IPS DF 6.9 (cell line): ENCODE measurements at places on chromosomes 1 and 21.

DNA sequence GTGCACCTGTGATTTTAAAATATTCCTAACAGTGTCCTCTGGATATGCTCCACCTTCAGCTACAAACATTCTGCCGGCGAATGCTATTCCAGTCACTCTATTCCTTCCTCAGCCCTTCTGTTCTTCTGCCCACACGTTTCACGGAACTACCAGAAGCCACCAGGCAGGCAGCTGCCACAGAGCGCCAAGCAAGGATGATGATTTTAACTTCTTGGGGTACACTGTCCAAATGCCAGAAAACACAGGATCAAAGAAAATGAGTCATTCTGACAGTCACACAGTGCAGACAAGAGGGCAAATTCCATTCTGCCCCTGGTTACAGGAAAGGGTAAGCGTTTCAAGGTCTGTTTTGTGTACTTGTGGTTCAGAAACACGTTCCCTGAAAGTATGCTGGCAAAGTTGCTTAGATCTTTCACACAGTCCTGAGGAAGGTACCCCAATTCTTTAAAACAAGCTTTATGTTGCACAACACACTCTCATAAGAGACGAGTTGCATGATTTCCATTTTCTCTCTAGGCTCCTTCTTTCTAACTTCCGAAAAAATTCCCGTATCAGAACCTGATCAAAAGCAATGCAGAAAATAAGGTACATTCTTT lies 508.3 kb upstream of the PKN2 start:
- DNase-seq, result no peak

DNA sequence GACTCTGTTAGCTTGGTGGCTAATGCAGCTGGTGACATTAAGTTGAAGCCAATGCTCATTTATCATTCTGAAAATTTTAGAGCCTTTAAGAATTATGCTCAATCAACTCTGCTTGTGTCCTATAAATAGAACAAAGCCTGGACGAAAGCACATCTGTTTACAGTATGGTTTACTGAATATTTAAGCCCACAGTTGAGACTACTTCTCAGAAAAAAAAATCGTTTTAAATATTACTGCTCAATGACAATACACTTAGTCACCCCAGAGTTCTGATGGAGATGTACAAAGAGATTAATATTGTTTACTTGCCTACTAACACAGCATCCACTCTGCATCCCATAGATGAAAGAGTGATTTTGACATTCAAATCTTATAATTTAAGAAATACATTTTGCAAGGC lies 79.6 kb downstream of the NEGR1 start:
- no peak for DNase-seq

- no peak for DNase-seq
Observed at GRCh38 chr1:72282271-72283021, at the start of gene NEGR1. NEGR1 (minus strand) TSS chr1:72282539.

GRCh38 chr1:210373878-210374599 lies 45.3 kb downstream of the HHAT start:
- peak; percentile 93 for DNase-seq

DNA sequence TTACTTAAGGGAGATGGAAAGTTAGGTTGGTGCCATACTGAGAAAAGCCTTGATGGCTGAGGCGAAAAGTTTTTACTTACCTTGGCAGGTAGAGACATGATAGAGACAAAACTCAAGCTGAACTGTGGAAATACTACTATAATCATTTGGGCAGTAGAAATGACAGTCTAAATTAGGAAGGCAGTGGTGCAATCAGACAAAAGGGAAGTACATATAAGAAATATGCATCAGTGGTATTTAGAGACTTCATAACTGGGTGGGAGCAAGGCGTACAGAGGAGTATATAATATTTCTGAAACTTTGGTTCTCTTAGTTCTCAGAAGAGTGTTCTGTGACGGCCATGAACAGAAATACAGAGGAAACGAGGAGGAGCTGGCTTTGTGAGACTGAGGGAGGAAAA lies 2.4 kb upstream of the CEP350 start:
- no peak for DNase-seq

GRCh38 chr1:179810367-179810715 lies 67.2 kb downstream of the FAM163A start:
- DNase-seq, result no peak

GRCh38 chr1:239999170-239999569 lies 92.5 kb upstream of the FMN2 start:
- DNase-seq, result no peak

DNA sequence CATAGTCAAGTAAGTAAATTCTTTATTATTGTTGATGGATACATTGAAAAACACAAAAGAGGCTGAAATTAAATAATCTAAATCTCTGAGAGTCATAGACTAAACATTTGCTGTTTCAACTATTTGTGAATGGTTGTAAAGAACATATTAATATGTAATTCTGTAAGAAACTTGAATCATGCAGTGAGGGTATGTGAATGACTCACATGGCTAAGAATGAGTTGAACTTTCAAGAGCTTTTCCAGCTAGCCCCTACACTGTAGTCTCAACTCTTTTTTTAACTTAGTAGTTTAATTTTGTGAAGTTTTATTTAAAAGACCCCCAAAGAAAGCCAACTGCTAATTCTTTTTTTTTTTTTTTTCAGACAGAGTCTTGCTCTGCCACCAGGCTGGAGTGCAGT lies 588.1 kb downstream of the DPYD start:
- no peak for DNase-seq

GRCh38 chr1:206694171-206695124 lies 9.7 kb downstream of the MAPKAPK2 start:
- DNase-seq, result no peak

GRCh38 chr21:44552681-44553080 lies 1.4 kb upstream of the KRTAP10-2 start:
- DNase-seq, result no peak

DNA sequence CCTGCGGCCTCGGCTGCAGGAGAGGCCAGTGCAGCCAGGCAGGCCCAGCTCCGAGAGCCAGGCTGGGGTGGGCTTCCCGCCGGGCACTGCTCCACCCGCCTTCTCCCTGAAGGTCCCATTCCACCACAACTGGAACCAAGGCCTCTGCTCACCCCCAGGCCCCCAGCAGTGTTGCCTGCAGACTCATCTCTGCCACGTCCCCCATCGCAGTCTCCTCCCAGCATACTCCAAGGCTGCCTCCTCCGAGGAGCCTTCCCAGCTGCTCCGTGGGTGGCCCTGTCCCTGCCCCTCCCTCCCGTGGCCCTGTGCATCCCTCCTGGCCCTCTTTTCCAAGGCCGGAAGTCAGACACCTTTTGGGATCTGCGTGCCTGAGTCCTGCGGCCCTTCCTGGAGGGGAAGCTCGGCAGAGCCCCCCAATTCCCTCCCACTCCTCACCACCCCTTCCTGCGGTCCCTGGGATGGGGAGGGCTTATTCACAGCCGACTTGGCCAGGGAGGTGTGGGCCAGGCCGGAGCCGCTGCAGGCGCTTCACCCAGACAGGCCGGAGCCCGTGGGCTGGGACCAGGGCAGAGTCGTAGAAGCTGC lies 47.6 kb downstream of the SLX9 start:
- no peak for DNase-seq

DNA sequence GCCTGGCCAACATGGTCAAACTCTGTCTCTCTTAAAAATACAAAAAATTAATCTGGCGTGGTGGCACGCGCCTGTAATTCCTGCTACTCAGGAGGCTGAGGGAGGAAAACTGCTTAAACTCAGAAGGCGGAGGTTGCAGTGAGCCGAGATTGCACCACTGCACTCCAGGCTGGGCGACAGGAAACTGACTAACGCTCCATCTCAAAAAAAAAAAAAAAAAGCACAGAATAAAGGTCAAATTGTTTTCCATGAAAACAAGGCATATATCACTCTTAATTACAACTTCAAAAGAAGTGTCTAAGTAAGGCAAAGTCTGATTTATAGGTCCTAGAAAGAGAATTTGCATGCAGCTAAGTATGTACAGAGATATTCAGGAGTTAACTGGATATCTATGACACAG lies 25.6 kb downstream of the EYA3 start:
- no peak for DNase-seq

- DNase-seq, result no peak
Observed at GRCh38 chr21:35579520-35580293, 480.6 kb downstream of the SETD4 start.

DNA sequence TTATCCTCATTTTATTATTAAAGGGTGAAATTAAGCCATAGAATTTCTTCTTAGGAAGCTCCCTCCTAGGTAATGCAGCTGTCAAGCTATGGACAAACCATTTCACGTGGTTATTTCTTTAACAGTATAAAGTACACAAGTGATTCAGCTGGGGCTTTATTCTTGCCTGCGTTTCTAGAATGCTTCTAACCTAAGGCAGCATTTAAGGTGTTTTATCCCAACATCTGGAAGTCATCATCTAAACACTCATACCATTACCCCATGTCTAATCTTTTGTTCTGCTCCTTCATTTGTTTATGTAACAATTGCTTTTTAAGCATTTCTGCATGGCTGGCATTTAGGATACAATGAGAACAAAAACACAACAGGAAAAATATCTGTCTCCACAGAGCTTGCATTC lies 829.2 kb upstream of the ADAMTS5 start:
- no peak for DNase-seq

DNA sequence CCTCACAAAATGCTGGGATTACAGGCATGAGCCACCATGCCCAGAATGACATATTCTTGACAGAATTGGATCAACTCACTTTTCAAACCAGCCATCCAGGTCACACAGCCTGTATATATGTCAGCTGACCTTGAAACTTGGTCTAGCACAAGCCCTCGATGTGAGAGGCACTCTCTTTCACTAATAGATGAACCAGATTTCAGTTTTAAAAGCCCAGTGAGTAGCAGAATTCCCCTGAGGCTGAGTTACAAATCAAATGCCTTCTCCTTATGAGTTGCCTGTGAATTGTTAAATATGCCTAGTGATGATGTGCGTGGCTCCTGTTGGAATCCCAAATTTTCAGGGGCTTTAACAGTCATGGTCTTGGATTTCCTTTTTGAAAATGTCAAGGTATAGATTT lies 88.7 kb downstream of the CD247 start:
- DNase-seq, result no peak

GRCh38 chr1:204377800-204378668 lies 18.3 kb upstream of the PLEKHA6 start:
- no peak for DNase-seq

GRCh38 chr1:117167402-117167801 lies 43.3 kb downstream of the VTCN1 start:
- no peak for DNase-seq

- no peak for DNase-seq
Observed at GRCh38 chr1:31655756-31656155, 11.1 kb upstream of the PEF1 start.

DNA sequence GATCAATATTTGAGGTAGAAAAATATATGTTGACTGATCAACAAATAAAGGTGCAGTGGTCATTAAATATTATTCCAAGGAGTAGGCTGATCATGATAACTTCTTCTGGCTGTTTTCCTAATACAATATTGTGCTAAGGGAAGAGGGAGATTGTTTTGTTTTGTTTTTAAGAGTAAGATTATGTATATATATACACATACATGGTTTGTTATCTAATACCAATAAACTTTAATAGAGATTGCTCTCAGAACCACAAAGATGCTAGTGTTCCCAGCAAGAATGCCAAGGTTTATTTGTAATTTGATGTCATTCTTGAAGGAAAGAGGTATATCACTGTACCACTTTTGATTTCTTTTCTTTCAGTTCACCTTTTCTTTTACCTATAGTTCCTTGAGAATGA lies 10.1 kb downstream of the CLCA2 start:
- DNase-seq, result no peak

DNA sequence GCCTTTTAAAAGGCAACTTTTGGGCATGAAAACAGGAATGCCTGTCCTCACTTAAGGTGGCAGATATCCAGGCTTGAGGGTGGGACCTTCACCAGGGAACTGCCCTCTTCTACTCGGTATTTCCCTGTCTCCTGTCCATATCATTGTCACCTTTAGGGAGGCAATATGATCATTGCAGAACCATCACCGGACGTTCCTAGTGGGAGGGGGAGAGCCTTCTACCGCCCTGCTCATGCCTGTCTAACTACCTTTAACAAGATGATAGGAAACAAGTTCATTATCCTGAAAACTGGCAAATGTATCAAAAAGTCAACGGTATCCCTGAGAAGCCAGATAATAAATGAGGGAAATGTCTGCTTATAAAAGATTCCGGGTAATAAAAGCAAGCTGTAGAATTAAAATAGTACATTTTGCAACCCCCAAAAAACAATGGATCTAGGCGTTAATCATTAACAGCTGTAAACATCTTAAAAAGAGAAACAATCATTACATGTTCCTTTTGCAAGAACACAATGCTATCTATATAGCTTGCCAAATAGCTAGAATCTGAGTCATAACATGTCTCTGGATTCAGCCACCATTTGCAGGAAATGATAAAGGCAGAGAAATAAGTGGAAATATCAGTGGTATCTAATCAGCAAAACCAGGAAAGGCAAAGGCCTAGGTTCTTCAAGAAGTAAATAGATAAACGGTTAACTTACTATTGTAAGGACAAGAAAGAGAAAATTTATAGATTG lies 852.9 kb upstream of the ADGRL4 start:
- no peak for DNase-seq

DNA sequence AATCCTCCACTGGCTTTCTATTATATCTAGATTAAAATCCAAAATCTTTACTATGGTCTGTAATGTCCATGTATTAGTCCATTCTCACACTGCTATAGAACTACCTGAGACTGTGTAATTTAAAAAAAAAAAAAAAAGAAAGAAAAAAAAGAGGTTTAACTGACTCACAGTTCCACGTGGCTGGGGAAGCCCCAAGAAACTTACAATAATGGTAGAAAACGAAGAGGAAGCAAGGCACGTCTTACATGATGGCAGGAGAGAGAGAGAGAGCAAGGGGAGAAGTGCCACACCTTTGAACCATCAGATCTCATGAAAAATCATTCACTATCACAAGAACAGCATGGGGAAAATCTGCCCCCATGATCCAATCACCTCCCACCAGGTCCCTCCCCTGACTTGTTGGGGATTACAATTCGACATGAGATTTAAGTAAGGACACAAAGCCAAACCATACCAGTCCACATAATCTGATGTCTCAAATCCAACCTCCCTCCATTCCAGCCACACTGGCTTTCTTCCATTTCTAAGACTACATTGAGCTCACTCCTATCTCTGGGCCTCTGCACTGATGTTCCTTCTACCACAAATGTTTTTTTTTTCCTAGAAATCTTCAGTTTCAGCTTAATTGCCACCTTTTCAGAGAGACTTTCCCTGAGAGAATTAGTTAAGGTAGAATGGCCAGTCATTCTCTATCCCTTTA lies 92.4 kb downstream of the EIF4G3 start:
- no peak for DNase-seq

GRCh38 chr1:107698161-107698560 lies 266.8 kb downstream of the VAV3 start:
- DNase-seq, result no peak

- no peak for DNase-seq
Observed at GRCh38 chr21:41836166-41837015, 42.8 kb downstream of the PRDM15 start.
